Dermis microvascular lymphatic vessel endothelial cell (primary cell): ENCODE measurements at places on chromosomes 3 and 15. TPM values are rescaled to one million over a fixed set of nuclear protein-coding genes. Genes with fewer than 3 reads are reported as not detected.

IL12A gene
- total RNA-seq, result 0.13 TPM in 1 of 2 replicates, not detected in the other

SPTSSB gene
- total RNA-seq, result not detected in 2 replicates

CFAP161 gene
- 0.38 and 0.90 TPM in 2 replicates for total RNA-seq

ZNF774 gene
- 0.64 and 1.1 TPM in 2 replicates for total RNA-seq

CADPS gene
- not detected in 2 replicates for total RNA-seq

XCR1 gene
- not detected in 2 replicates for total RNA-seq

CELF6 gene
- 0.13 TPM in 1 of 2 replicates, not detected in the other for total RNA-seq
